Activated CD4-positive, alpha-beta T cell treated with anti-CD3 and anti-CD28 coated beads for 48 hours (primary cell): ENCODE measurements at places on chromosomes 2 and 18.

- no peak for DNase-seq
Observed at GRCh38 chr2:100632037-100632436, 69.2 kb downstream of the PDCL3 start.

DNA sequence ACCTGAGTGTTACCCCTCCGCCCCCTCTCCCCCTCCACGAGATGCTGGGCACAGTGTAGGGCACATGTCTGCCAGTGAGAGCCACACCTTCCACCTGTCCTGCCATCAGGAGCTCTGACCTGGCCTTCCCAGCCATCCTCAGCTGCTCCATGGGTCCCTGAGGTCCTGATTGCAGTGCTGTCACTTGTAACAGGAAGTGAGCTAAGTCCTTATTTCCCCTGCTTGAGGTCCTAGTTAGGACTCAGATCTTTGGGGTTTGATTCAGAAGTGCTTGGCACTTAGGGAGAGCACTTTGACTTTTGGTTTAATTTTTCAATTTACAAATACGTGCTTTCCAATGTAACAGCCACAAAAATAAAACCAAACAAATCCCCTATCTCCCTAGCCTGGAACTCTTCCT is 125.5 kb downstream of the WDSUB1 start:
- no peak for DNase-seq

DNA sequence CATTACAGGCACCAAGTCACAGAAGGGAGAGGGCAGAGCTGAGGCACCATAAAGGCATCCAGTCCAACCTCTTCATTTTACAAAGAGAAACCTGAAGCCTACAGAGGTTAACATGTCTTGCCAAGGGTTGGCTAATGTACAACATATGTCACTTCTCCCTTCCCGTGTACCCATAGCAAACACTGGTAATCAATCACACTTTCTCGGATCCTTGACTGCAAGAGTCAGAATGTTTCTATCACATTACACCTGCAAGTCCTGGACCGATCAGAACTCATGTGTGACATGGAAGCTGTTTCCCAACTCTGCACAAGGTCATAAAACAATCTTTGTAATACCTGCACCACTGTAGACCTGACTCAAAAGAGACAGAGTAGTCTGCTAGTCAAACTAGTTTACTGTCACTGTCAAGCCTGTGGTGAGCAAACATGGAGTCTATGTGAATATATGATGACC is 6.0 kb downstream of the ANKRD44 start:
- peak; percentile 41 for DNase-seq

- no peak for DNase-seq
Observed at GRCh38 chr2:9944330-9944758, 7.1 kb upstream of the GRHL1 start.

GRCh38 chr2:75667884-75668283 is 21.3 kb downstream of the MRPL19 start:
- DNase-seq = no peak

DNA sequence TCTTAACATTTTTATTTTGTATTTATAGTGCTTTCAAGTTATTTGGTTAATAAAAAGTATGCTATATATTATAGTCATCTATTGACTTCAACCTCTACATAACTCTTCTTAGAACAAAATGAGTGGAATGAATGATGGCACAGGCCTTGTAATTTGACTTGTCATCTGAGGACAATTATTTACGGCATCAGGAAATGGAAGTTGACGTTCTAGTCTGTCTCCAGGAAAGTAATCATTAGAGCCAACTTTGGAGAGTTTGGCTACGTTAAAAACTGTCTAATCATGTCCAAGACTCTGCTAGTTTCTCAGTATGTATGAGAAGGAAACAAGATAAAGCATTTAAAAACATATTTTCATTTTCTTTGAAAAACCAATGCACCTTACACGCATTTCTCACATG is 353.6 kb downstream of the ARHGAP15 start:
- no peak for DNase-seq

GRCh38 chr2:11344342-11344955 is at the start of gene ROCK2:
TSS of gene ROCK2 (minus strand) at chr2:11344636. CDS start at chr2:11344136, 500 bp downstream.
- peak; percentile 79 for DNase-seq

GRCh38 chr2:44769349-44770011 is 172.0 kb upstream of the SIX3 start:
- DNase-seq = no peak
